Germinal center (tissue), 1 donor: ENCODE measurements at places on chromosomes 4 and X.

GRCh38 chrX:7603387-7603786 is 239.6 kb upstream of the VCX start:
- no peak for DNase-seq

GRCh38 chr4:95531141-95531540 is 17.6 kb downstream of the UNC5C start:
- no peak for DNase-seq

GRCh38 chr4:146317783-146318182 is 103.4 kb downstream of the REELD1 start:
- no peak for DNase-seq

DNA sequence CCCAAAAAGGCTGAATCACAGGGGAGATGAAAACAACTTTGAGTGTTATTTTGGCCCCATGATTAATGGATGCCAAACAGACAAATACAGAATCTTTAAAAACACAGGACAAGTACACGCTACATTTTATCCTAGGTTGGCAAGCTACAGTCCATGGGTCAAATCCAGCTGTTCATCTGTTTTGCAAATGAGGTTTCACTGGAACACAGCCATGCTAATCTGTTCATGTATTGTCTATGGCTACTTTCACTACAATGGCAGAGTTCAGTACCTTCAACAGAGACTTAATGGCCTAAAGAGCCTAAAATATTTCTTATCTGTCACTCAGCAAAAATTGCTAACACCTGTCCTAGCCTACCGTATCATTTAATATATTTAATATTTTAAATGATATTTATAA is 1548.5 kb upstream of the IGFBP7 start:
- DNase-seq = no peak

DNA sequence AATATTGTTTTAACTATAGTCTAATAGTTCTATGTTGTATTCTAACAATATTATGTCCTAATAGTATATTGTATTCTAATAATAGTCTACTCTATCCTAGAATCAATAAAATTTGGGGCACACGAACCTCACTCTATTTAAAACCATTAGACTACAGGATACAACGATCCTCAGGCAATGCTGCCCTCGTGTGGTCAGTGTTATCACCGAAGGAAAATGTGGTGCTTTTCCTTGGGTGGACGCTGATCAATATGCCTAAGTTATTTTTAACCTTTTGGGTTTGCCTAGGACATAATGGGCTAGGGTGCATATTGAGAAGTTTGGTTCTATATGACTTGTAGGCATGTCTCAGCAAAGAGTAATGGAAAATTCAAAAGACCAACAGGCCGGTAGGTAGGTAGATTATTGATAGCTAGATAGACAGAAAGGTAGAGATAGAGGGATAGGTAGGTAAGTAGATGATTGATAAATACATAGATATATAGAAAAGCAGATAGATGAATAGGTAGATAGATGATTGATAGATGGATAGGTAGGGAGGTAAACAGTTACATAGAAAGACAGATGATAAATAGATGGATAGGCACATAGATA is 75.1 kb downstream of the PRKX start:
- DNase-seq = peak; percentile 27

GRCh38 chrX:8731559-8732395 is at the start of gene ANOS1:
Gene ANOS1 (minus strand): TSS chrX:8732137. CDS start chrX:8732036, 101 bp downstream.
- no peak for DNase-seq
